ENCODE measurements at places on chromosomes 16 and 17.

DNA sequence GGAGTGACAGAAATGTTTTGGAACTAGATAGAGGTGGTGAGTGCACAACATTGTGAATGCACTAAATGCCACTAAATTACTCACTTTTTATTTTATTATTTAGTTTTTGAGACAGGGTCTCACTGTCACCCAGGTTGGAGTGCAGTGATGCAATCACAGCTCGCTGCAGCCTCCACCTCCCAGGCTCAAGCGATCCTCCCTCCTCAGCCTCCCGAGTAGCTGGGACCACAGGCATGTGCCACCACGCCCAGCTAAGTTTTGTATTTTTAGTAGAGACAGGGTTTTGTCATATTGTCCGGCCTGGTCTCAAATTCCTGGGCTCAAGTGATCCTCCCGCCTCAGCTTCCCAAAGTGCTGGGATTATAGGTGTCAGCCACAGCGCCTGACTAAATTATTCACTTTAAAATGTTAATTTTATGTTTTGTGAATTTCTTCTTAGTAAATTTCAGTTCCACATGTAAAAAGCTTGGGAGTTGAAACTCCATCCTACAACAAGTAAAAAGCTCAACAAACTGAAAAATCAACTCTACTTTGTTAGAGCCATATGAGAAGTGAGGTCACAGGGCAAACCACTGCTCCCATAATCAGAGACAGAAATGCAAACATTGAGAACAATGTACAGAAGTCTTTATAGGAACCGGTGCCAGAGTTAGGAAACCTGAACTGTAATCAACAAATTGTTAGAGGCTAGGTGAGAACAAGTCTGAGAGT is 13.8 kb upstream of the SLC5A10 start:
- H3K36me3 ChIP-seq, result no peaks in the 10 kb centered on the region
- H3K4me1 ChIP-seq, result peaks cover 7% of the 10 kb centered on the region
- H3K27ac ChIP-seq, result no peak overlapping the region

- peak; percentile 59 for DNase-seq
- H3K27me3 ChIP-seq, result no peaks in the 10 kb centered on the region
- peaks cover 27% of the 10 kb centered on the region for H3K4me1 ChIP-seq
- H3K27ac ChIP-seq, result peak overlapping the region; percentile 39
- H3K4me3 ChIP-seq, result peak overlapping the region; percentile 65
- no peaks in the 10 kb centered on the region for H3K36me3 ChIP-seq
Measured at GRCh38 chr17:17391668-17392370, 85.0 kb upstream of the MED9 start.

GRCh38 chr17:28744104-28744971 is 527 bp downstream of the TRAF4 start:
- peaks cover 58% of the 10 kb centered on the region for H3K36me3 ChIP-seq
- H3K27ac ChIP-seq, result peak overlapping the region; percentile 92
- DNase-seq, result peak; percentile 86
- no peaks in the 10 kb centered on the region for H3K27me3 ChIP-seq
- peaks cover 55% of the 10 kb centered on the region for H3K4me1 ChIP-seq

DNA sequence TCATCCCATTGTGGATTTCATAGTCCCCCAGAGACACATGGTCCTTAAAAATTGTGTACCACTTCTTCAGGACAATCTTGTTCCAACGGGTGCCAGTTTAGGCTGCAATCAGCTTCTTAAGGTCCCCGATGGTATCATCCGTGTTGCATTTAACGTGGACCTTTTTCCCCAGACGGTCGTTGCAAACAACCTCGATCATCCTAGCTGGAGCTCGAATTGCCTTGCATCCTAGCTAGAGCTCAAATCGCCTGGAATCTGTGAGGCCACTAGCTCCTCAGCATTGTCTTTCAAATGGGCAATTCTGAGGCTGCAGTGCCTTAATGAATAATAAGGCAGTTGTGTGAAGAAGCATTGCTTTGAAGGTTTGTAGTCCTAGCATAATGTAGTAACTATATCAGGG is 37.7 kb upstream of the RHBDL3 start:
- peaks cover 15% of the 10 kb centered on the region for H3K4me1 ChIP-seq
- peaks cover 23% of the 10 kb centered on the region for H3K36me3 ChIP-seq
- no peak overlapping the region for H3K4me3 ChIP-seq

DNA sequence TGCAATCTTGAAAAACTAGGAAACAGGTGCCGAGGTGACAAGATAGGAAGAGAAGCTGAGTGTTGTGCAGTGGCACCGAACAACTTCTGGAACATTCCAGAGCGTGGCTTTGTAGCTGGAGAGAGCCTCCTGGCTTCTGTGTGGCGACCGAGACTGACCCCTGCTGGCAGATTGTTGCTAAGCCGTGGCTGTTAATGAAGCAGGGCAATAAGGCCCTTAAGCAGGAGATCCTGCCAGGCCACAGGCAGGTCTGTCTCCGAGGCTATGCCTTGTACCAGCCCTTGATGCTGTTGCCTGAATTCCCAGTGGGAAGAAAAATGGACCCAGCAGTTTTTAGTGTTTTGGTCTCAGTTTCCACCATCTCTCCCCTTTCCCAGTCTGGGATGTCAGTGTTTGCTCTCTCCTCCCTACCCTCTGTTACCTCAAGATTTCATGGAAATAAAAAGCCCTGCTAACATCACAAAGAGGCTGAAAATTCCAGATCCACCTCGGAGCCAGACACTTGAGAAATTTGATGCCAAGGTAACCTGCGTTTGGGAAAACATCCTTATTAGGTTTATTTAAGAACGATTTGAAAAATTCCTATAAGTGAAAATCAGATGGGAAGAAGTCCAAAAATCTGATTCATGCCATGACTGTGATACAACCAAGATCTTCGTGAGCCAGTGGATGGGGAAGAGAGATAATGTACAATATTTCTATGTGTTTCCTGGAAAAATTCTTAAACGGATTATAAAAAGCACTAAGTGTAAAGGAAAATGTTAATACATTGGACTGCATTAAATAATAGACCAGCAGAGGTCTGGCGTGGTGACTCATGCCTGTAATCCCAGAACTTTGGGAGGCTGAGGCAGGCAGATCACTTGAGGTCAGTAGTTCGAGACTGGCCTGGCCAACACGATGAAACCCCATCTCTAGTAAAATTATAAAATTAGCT is 265.1 kb downstream of the PRKCA start:
- peak; percentile 88 for DNase-seq
- H3K4me1 ChIP-seq, result peaks cover 40% of the 10 kb centered on the region
- peak overlapping the region; percentile 53 for H3K27ac ChIP-seq
- H3K36me3 ChIP-seq, result peaks cover 34% of the 10 kb centered on the region

DNA sequence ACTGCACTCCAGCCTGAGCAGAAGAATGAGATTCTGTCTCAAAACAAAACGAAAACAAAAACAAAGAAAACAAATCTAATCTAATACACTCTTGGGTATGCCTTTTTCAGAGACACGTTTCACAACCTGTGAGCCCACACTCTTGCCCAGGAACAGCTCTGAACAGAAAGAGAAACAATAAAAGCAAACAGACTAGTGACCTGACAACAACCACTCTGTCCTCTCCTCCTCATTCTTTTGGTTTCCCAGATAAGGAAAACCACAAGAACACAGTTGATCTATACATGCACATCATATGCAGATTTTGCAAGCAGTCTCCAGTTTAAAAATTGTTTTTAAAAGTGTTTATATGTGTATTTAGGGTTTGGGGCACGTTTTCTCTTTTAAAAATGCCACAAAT is 1.3 kb downstream of the MKS1 start:
- H3K27me3 ChIP-seq, result no peaks in the 10 kb centered on the region
- peaks cover 36% of the 10 kb centered on the region for H3K36me3 ChIP-seq
- no peak for DNase-seq
- peak overlapping the region; percentile 20 for H3K27ac ChIP-seq
- peaks cover 26% of the 10 kb centered on the region for H3K4me1 ChIP-seq

GRCh38 chr17:6903326-6903900 is 71.9 kb upstream of the TEKT1 start:
- H3K27ac ChIP-seq, result no peak overlapping the region
- H3K27me3 ChIP-seq, result no peaks in the 10 kb centered on the region
- no peak overlapping the region for H3K4me3 ChIP-seq
- H3K36me3 ChIP-seq, result no peaks in the 10 kb centered on the region

GRCh38 chr17:30552994-30553566 is 75.9 kb downstream of the GOSR1 start:
- peaks cover 6% of the 10 kb centered on the region for H3K4me1 ChIP-seq
- DNase-seq, result peak; percentile 6
- no peaks in the 10 kb centered on the region for H3K36me3 ChIP-seq
- no peak overlapping the region for H3K4me3 ChIP-seq
- no peak overlapping the region for H3K27ac ChIP-seq
- H3K27me3 ChIP-seq, result no peaks in the 10 kb centered on the region

GRCh38 chr17:75849279-75849646 is 5.1 kb upstream of the UNC13D start:
- H3K4me3 ChIP-seq, result no peak overlapping the region
- no peak overlapping the region for H3K27ac ChIP-seq
- peaks cover 33% of the 10 kb centered on the region for H3K4me1 ChIP-seq
- DNase-seq, result no peak

GRCh38 chr16:66851166-66851964 is 7.2 kb downstream of the CA7 start:
- no peak overlapping the region for H3K4me3 ChIP-seq
- no peaks in the 10 kb centered on the region for H3K36me3 ChIP-seq
- no peak for DNase-seq
- H3K27ac ChIP-seq, result no peak overlapping the region

DNA sequence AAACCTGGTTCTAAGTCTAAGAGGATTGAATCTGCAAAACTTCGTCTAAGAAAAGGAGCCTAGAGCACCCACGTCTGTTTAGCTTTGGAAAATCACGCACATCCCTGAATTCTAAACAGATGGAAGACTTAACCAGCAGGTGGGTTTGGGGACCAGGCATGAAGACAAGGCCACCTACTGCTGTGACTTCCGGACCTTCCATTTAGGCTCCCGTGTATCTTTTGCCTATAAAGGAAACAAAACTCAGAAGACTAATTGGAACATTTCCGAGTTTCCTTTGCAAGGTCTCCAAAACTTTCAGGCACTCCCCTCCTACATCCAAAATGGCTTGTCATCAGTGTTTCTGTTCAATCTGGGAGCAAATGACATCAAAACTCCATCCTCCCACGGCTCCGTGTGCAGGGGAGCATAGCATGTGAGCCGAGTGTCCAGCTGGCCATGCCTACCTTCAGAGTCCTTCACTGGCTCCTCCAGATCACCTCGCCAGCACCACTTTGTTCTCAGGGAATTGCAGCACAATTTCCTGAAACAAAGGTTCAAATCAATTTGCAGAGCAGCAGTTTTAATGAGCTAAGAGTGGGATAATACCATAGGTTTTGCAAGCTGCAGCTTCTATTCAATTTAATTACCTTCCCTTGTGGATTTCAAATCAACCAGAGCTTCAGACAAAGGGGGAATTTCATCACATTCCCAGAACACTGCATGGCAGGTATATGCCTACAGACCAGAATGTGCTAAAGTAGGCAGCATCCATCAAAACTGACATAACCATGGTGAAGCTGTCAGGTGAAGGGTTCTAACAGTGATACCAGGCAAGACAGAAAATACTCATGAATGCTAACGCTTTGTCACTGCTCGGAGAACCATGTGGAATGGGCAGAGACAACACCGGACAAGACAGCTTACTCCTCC is 23.5 kb downstream of the CACNG1 start:
- peaks cover 17% of the 10 kb centered on the region for H3K36me3 ChIP-seq
- H3K27ac ChIP-seq, result no peak overlapping the region
- no peaks in the 10 kb centered on the region for H3K27me3 ChIP-seq
- H3K4me3 ChIP-seq, result no peak overlapping the region
- DNase-seq, result no peak

DNA sequence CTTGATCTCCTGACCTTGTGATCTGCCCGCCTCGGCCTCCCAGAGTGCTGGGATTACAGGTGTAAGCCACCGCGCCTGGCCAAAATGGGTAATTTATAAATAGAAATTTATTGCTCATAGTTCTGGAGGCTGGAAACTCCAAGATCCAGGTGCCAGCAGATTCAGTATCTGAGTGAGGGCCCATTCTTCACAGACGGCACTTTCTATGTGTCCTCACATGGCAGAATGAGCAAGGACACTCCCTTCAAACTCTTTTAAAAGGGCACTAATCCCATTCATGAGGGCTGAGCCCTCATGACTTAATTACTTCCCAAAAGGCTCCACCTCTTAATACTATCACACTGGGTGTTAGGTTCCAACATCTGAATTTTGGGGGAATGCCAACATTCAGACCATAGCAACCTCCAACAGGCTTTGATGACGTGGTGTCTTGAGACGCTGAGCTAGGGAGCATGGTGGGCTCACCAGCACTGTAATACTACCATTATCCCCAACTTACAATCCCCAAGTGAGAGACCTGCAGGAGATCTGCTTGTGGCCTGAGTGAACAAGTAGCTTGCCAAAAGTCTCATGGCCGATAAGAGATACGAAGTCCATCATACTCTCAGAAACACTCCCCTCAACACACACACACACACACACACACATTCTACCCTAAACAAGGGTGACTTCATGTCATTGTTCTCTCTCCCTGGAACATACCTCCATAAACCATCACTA is 8.5 kb downstream of the CMTM4 start:
- peaks cover 3% of the 10 kb centered on the region for H3K4me1 ChIP-seq
- H3K27ac ChIP-seq, result no peak overlapping the region
- DNase-seq, result no peak
- no peaks in the 10 kb centered on the region for H3K36me3 ChIP-seq

- DNase-seq, result peak; percentile 40
- H3K27ac ChIP-seq, result no peak overlapping the region
- H3K4me1 ChIP-seq, result no peaks in the 10 kb centered on the region
- no peak overlapping the region for H3K4me3 ChIP-seq
- no peaks in the 10 kb centered on the region for H3K27me3 ChIP-seq
Measured at GRCh38 chr16:85528528-85529387, 84.4 kb upstream of the GSE1 start.

- no peaks in the 10 kb centered on the region for H3K27me3 ChIP-seq
- no peak overlapping the region for H3K27ac ChIP-seq
- H3K4me3 ChIP-seq, result no peak overlapping the region
- H3K4me1 ChIP-seq, result peaks cover 26% of the 10 kb centered on the region
- no peak for DNase-seq
- no peaks in the 10 kb centered on the region for H3K36me3 ChIP-seq
Measured at GRCh38 chr17:35866341-35866950, 2.2 kb downstream of the HEATR9 start.

GRCh38 chr16:73504591-73505575 is 457.0 kb upstream of the ZFHX3 start:
- H3K27me3 ChIP-seq, result no peaks in the 10 kb centered on the region
- no peak for DNase-seq
- H3K36me3 ChIP-seq, result no peaks in the 10 kb centered on the region
- no peaks in the 10 kb centered on the region for H3K4me1 ChIP-seq

DNA sequence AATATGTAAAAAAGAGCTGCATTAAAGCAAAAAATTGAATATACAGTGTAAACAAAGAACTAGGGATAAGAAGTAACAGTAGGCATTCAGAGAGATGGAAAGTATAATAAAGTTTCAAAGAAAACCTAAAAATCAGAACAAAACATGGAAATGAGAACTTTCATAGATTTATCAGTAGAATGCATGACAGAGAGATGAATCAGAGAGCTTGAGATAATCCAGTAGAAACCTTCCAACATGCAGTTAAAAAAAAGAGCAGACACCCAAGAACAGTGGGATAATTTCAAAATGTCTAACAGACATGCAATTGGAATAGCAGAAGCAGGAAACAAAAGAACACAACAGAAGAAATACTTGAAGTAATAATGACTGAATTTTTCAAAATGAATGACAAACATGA is 1384.2 kb downstream of the CDH11 start:
- no peak overlapping the region for H3K27ac ChIP-seq
- H3K36me3 ChIP-seq, result no peaks in the 10 kb centered on the region
- H3K4me3 ChIP-seq, result no peak overlapping the region
- H3K4me1 ChIP-seq, result no peaks in the 10 kb centered on the region
- DNase-seq, result no peak
- no peaks in the 10 kb centered on the region for H3K27me3 ChIP-seq

GRCh38 chr17:48790607-48791127 is 26.4 kb downstream of the TTLL6 start:
- no peaks in the 10 kb centered on the region for H3K36me3 ChIP-seq
- peaks cover 17% of the 10 kb centered on the region for H3K4me1 ChIP-seq
- H3K4me3 ChIP-seq, result no peak overlapping the region
- H3K27ac ChIP-seq, result no peak overlapping the region
